Left renal cortex interstitium (tissue), 4 donors: ENCODE measurements at places on chromosomes 2 and 18. TPM values are rescaled to one million over a fixed set of nuclear protein-coding genes. Genes with fewer than 3 reads are reported as not detected.
A peak's percentile ranks its signal among the peaks of the same experiment; 100 is the strongest.

DNA sequence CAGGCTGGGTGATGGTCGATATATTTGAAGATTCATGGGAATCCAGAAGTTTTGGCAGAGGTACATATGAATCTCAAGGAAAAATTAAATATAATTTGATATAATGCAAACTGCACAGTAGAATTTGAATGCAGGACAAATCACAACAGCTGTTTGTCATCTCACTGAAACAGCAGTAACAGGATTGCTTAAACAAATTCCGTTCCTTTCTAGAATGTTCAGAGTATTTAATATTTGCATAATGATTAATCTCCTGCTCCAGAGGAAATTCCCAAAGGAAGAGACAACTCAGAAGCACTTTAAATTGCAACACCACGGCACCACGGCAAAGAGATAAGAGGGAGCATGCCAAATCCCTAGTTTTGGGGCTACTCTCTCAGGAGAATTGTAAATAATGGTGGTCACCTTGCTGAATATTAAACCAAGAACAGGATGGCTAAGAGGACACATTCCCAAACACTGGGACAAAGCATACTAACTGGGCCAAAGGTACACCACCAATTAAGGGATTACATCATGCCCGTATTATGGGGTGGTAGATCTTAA, 67.8 kb upstream of the MAP4K3 start:
- no peak for DNase-seq

- DNase-seq = no peak
Observed at GRCh38 chr2:107804608-107805498, 21.8 kb upstream of the RGPD4 start.

DNA sequence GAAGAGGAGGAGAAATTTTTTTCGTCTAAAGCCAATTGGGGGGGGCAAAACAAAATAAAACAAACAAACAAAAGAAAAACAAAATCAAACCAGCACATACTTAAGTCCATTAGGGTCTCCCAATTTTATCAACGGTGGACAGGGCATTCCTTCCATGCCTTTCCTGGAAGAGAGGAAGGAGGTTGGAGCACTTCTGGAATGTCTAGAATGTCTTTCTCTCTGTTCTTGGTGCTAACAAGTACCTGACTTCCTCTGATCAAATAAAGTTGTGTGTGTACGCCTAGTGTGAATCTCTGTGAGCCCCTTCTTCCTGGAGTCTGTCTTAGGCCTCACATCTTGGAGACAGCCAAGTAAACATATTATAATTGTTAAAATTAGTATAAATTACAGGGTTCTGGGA, 399.0 kb upstream of the LRRTM1 start:
- DNase-seq = no peak

SERTAD2 gene
- polyA plus RNA-seq = 23.7 TPM

ABCB11 gene
- polyA plus RNA-seq = 0.07 TPM

GRCh38 chr2:187171318-187171717, 276.7 kb downstream of the CALCRL start:
- DNase-seq = no peak

IL37 gene
- 0.13 TPM for polyA plus RNA-seq

REG3G gene
- polyA plus RNA-seq = not detected

WNT6 gene
- polyA plus RNA-seq = 0.49 TPM

RAPGEF4 gene
- 11.6 TPM for polyA plus RNA-seq

QPCT gene
- 15.1 TPM for polyA plus RNA-seq

- DNase-seq = no peak
Observed at GRCh38 chr2:216084547-216084946, 2.8 kb downstream of the TMEM169 start.

DNA sequence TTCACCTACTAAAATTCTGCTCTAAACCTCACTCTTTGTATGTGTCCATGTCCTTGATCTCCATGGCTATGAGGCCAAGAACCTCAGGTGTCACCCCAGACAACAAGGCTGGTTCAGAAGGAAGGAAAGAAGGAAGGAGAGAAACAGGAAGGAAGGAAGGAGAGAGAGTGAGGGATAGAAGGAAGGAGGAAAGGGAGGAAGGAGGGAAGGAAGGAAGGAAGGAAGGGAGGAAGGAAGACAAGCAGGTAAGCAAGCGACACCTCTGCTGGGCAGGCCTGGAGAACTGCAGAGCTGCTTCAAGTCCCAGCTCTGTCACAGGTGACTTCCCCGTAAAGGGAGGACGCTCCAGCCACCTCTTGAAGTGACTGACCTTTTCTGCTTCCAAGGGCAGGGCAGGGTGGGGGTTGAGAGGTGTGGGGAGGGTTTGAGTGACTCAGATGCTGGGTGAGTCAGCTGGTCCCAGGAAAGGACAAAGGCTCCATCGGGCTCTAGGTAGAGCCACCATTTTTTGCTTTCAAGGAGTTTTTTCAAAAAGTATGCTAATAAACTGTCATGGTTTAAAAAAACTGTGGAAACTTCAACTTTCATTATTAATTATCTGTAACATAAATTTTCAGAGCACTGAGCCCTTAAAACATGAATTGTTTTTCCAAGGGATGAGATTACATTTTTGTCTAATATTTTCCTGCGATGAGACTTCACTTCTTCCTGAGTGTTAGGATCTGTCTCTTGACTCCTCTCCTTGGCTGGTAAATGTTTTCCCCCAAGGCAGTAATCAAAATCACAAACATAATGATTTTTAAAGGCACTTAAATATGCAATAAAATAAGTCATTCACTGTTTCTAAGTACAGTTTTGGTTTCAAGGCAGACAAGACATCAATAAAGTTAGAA, 90.1 kb upstream of the L3MBTL4 start:
- no peak for DNase-seq

ZNF396 gene
- polyA plus RNA-seq = 5.0 TPM

LIMS3 gene
- 6.5 TPM for polyA plus RNA-seq

GRCh38 chr18:24219561-24220317, 80.9 kb downstream of the CABYR start:
- DNase-seq = no peak

GRCh38 chr2:67798541-67799160, 264.2 kb downstream of the C1D start:
- no peak for DNase-seq

LCT gene
- polyA plus RNA-seq = not detected

GREB1L gene
- 4.3 TPM for polyA plus RNA-seq

TUBA4B gene
- polyA plus RNA-seq = 0.91 TPM

GPR155 gene
- 10.2 TPM for polyA plus RNA-seq

DSG1 gene
- 0.03 TPM for polyA plus RNA-seq

DNA sequence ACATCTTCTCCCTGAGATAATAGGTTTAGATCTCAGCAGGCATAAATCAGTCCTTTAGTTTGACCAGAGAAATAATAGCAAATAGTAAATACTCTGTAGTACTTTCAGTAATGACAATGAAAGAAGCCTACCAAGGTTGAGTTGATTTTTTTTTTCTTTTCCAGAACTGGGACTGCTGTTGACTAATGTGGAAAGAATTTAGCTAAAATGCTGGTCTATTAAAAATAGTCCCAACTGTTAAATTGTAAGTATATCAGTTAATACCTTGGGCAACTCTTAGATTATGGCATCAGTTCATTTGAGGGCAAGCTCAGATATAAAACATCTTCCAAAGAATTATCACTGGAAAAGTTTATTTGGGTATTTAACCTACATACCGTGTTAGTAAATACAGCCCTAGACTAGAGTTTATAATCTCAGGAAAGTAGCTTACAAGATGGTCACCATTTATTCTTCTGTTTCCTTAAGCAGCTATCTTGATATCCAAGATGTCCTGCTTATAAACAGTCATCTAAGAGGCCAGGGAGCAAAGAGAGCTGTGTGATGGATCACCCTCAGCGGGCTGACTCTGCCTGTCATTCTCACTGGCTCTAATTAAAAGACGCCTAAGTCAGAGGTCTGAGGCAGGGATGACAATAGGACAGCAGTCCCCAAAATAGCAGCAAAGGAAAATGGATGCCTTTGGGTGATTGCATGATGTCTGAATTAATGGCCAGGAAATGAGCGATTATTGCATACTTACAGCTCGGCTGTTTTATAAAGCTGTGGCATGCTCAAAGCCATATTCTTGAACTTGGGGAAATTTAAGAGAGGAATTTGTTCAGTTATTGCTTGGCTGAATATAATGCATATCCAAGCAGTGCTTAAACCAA, 121.3 kb downstream of the MTX2 start:
- DNase-seq = no peak

GRCh38 chr18:41966943-41967342, 11.9 kb downstream of the PIK3C3 start:
- DNase-seq = no peak

DNA sequence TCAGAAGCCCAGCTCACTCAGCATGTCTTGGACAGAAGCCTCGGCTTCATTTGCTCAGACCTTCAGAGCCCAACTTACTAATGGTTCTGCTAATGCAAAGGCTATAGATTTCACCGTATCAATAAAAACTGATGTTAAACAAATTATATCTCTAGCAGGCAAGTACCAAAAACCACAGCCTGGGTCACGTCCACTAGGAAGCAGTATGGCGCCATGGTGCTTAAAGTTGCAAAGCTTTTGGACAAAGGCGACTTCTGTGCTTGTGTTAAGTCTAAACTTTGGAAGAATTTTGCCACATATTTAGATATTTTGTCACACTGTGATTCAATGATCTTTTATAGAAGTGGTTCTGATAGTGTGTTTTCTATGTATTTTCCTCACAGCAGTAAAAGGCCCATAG, 276.8 kb upstream of the PARD3B start:
- DNase-seq = no peak

DNA sequence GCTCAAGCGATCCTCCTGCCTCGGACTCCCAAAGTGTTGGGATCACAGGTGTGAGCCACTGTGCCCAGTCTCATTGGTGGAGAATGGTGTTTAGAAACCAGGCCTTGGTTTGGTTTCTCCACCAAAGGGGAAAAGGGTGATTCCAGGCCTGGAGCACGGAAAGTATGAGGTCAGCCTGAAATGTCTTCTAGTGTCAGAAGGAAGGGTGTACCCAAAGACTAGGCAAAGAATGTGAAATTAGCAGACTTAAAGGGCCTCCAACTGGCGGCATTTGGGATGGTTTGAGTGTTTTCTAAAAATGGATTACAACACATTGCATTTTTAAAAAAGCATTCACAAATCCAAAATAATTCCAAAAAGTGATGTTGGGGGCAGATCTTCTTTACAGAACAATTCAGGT, 139.6 kb downstream of the SH3BP4 start:
- no peak for DNase-seq

DNA sequence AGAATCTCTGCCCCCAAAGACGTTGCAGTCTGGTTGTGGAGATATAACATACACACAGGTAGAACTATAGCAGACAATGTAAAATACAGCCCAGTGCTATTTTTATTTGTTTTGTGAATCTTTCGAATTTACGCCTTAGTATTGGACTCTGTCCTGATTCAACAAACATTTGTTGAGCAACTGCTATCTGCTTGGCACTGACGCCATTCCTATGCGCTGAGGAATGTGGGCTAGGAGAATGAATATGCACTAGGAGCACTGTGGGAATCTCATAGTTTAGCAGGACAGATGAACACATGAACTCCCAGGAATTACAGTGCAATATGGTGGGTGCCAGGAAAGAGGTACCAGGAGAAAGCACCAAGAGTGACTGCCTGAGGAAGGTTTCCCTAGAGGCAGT, 181.7 kb upstream of the SIX3 start:
- DNase-seq = no peak

DNA sequence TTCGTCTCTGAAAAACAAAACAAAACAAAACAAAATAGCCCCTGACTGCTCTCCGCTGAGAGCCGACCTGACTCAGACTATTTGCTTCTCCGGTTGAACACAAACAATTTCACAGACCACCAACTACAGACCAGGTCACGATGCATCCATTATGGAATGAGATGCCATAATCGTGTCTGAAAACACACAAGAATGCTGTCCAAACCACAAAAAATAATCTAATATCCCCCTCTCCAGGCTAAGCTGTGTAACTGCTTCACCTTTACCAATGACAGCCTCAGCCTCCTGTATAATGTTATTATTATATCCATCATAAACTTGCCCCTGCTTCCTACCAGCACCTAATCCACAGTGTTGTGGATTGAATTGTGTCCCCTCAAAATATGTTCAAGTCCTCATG, 114.7 kb downstream of the DNAH6 start:
- peak; percentile 10 for DNase-seq

NDUFB3 gene
- 138 TPM for polyA plus RNA-seq

NOL4 gene
- 1.8 TPM for polyA plus RNA-seq

DNA sequence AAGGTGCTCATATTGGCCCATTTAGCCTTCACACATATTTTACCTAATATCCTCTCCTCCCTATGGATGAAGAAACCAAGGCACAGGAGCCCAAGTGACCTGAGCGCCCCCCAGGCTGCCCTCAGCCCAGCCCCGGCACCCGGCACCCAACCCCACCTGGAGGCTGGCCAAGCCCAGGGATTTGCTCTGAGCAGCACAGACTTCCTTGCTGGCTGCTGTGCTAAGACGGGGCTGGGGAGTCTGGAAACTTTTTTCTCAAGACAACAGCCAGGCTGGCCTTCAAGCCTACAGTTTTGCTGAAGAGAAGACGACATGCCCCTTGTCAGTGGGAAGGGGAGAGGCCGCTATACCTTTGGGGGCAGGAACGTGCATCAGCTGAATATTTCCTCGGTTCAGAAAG, 52.7 kb upstream of the LAMA1 start:
- no peak for DNase-seq

GRCh38 chr18:21291106-21291505, 49.1 kb downstream of the GREB1L start:
- DNase-seq = no peak

ALLC gene
- not detected for polyA plus RNA-seq

SLC4A5 gene
- 4.6 TPM for polyA plus RNA-seq

DNA sequence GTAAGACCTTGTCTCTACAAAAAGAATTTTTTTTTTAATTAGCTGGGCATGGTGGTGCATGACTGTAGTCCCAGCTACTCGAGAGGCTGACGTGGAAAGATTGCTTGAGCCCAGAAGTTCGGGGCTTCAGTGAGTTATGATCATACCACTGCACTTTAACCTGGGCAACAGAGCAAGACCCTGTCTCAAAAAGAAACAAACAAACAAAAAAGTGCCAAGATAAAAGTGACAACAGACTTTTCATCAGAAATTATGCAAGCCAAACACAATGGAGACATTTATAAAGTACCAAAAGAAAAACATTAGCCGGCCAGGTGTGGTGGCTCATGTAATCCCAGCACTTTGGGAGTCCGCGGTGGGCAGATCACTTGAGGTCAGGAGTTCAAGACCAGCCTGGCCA, 26.7 kb downstream of the HADHA start:
- DNase-seq = no peak

GRCh38 chr2:237418300-237418699, 4.3 kb upstream of the COL6A3 start:
- no peak for DNase-seq

DNA sequence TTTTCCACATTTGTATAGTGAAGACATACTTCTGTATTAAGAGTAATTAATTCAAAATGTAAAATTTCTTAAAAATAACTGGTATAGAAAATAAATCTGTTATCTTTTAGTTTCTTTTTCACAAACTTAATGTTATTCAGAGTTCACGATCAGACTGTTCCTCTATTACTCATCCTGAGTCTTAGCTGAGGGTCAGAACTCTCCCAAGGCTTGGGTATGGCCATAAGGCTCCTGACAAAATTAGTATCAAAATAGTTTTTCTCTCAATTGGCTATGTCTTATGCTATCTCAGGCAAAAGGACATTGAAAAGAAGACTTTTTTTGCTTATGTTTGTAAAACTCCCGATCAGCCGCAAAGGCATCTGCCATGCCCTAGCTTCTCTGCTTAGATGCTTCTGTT, 56.1 kb upstream of the NAB1 start:
- DNase-seq = no peak

PLA2R1 gene
- 72.6 TPM for polyA plus RNA-seq

GRCh38 chr2:158501301-158501700, 44.5 kb downstream of the PKP4 start:
- DNase-seq = no peak

- no peak for DNase-seq
Observed at GRCh38 chr18:63206433-63207142, 113.0 kb downstream of the BCL2 start.
